ENCODE measurements at places on chromosomes 6 and 20.

- DNase-seq = no peak
Observed at GRCh38 chr6:142246960-142247359, 54.8 kb upstream of the ADGRG6 start.

- DNase-seq = no peak
Observed at GRCh38 chr6:133314947-133315346, 73.8 kb downstream of the EYA4 start.

DNA sequence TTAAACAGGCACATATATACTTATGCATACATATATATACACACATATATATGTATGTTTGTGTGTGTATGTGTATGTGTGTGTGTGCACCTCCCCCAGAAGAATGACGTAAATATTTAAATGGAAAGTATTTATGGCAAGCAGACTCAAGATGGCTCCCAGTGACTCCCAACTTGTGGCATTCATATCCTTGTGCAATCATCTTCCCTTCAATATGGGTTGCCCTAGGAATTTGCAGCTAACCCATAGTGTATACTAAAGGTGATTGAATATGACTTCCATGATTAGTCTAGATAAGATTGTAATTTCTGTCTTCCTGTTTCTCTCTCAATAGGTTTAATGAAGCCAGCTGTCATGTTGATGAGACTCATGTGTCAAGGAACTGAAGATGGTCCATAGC, 127.6 kb downstream of the TRDN start:
- no peak for DNase-seq

- no peak for DNase-seq
Observed at GRCh38 chr20:36030149-36030548, 61.8 kb downstream of the CNBD2 start.

DNA sequence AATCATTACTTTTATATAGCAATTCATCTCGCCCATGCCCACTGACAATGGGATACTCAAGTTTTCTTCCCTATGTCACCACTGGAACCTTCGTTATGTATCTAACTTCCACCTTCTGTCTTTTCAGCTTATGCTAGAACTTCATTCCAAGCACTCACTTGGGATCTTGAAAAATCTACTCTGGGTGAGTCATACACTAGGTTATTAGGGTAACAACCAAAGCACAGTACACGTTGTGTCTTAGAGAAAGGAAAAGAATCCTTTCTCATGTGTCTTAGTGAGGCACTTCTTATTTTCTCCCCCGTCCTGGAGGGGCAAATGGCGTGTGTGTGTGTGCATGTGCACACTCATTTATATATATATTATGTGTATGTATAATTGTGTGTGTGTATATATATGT, 18.3 kb upstream of the FAM162B start:
- DNase-seq = no peak

GRCh38 chr6:145850671-145851070, 36.1 kb upstream of the FBXO30 start:
- DNase-seq = no peak

DNA sequence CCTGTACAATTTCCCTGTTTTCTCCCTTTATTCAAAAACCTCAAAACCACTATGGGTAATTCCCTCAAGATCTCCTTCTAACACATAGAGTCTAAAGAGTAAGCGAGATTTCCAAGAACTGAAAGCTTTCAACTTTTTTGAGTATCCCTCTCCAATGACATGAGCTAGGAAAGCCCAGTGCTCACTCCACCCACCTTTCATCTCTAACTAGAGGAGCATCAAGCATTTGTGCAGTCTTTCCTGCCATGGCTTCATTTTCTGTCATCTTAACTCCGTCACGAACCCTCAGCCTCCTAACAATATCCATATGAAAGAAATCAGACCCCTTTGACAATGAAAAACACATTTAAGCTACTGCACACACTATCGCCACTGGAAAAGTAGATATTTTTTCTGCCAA, 91.9 kb upstream of the SUPT3H start:
- no peak for DNase-seq
